ENCODE measurements at places on chromosomes 6 and 20.

DNA sequence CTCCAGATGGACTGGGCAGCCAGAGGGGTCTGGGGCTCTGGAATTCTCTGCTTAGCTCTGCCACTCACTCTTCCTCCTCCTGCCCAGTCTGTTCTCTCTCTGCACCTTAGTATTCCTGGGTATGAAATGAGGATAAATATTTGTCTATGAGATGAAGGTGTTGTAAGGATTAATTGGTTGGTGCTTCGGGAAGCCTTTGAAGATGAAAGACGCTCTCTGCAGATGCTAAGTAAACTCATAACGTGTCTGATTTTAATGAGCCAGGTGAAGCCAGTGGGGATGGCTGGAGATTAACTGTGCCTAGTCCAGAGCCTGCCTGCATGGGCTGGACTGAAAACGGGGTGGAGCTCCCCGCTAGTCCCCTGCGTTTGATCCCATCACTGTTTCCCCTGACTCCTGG, 23.1 kb upstream of the TCP11 start:
- no peak for DNase-seq

DNA sequence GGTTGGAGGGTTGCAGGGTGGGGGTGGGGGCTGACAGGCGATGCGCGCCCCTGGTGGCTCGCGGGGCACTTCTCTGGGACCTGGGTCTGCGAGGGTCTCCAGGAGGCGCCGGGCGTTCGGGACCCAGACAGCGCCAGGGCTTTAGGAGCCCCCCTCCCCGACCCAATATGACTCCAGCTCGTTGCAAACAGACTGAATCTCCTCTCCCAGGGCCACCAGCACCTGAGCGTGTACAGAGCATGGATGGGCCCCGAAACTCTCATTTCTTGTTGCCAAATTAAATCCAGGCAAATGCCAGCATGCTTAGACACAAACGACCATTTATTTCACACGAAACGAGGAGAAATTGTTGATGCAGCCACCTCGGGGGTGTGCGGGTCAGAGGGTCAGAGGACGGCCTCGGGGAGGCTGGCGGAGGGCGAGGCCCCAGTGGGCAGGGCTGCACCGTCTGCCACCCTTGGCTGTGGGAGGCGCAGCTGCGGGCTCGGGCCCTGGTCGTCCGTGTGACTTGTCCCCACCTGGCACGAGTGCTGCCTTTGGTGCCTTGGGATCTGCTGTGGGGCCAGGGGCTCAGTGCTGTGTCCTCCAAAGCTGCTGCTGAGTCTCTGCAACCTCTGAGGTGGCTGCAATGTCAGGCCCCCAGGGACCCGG, 20.9 kb upstream of the GATA5 start:
- peak; percentile 84 for DNase-seq

DNA sequence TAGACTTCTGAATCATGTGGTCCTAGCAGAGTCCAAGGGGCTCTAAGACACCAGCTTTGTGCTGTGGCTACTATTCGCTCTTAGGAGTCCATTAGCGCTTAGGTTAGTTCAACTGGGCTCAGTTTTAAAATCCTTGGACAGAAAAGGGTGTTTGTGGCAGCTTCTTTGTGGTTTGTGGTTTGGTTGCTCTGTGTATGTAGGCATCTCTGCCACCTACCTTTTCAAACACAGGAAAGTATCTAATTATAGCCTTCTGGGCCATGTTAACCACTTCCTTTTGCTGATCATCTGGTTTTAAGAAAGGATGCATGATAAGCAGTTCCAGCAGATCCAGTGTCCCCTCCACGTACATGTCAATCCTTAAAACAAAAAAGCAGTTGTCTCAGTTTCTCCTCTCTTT, 10.8 kb downstream of the GSTA4 start:
- no peak for DNase-seq

DNA sequence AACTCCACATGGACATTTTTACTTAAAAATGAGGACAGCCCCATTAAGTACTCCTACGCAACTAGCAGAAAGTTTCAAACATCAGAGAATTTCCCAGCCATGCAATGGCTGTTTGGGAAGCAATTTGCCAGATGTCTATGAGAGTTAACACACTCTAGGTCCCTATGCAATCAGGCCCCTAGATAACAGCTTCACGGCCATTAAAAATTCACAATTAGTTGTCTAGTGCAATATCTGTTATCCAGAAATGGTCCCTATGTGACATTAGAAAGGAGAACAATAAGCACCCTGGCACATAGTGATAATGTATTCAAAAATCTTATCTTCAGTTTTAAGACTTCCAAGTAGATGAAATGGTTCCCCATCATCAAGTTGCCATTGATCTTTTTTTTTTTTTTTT, 174.3 kb upstream of the NRSN1 start:
- DNase-seq, result no peak

- DNase-seq, result no peak
Observed at GRCh38 chr6:100665041-100665380, 200.3 kb upstream of the SIM1 start.

GRCh38 chr20:57481281-57481711, 43.6 kb downstream of the CTCFL start:
- no peak for DNase-seq

DNA sequence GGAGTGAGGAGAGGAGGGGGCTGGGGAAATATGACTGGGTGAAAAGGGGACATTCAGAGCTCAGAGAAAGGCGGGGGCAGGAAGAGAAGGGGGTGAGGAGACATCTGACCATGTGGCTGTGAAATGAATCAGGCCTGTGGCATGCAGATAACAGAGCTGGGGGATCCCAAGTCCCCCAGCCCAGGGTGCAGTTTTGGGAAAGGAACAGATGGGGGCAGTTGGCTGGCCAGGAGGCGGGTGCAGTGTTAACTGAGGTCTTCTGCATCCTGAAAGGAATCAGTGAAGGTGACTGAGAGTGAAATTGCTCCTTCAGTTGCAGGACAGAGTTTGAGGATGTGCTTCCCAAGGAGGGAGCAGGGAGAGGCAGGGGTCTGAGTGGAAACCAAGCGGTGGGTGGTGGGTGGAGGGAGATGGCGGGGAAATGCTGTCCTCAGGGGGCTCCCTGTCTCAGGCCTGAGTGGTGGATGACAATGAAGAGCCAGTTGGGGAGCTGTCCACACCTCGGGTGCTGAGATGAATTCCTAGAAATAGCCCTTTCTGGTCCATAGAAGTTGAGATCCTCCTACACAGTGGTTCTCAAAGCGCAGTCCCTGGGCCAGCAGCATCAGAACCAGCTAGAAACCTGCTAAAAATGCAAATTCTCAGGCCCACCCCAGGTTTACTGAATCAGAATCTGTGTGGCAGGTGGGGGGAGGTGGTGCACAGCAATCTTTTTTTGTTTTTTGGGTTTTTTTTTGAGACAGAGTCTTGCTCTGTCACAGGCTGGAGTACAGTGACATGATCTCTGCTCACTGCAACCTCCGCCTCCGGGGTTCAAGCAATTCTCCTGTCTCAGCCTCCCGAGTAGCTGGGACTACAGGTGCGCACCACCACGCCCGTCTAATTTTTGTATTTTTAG, 26.0 kb upstream of the CCDC167 start:
- DNase-seq, result no peak

DNA sequence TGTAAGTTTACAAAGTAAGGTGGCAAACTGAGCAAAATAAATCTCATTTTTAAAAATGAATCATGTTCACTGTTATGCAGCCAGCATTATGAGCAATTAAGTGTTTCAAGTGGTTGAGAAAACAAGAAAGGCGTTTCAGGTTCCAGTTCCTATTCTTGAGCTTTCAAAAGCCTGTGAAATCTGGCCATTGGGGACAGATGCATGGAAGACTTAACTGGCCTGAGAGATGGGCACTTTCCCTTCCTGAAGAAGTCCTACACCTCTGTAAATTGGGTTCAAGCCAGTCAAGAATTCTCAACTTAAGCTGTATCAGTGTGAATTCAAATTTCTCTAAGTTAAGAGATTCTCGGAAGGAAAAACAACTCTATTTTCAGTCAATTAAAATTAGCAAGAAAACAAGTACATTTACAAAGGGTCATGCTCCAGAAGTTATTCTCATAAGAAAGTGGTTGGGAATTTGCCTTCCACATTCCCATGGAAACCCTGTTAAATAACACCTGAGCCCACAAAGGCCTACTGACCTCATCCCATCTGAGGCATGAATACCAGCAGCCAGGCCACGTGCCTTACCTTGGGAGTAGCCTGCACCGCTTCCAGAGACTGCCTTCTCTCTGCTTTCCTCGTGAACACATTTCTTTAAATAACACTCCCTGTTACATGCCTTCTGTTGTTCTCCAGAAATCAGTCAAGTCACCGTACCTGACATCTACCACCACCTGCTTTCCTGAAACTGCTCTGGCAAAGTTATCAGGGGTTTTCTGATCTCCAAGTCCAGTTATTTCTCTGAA, 19.4 kb downstream of the MAP3K5 start:
- DNase-seq, result no peak

DNA sequence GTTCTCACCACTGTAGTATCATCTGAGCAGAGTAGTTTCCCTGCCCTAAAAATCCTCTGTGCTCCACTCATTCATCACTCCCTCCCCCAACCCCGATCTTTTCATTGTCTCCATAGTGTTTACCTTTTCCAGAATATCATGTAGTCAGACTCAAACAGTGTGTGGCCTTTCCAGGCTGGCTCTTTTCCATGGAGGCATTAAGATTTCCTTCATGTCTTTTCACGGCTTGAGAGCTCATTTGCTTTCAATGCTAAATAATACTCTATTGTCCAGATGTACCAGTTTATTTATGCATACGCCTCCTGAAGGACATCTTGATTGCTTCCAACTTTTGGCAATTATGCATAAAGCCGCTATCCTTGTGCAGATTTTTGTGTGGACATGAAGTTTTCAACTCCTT, 235.8 kb downstream of the PHACTR1 start:
- no peak for DNase-seq

DNA sequence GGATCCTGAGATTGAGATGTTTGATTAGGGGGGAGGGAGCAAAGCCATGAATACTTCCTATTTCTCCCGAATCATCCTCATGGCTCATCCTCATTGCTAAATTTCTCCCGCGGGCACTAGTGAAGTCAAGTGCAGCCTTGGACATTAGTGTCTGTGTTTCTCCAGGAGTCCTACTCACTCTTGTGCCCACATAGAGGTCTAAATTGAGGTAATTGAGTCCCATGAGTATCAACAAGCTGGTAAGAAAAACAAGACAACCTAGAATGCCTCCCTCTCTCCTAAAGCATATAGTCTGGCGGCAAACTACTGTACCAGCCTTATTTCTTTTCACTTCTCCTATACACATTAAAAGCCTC, 420 bp downstream of the CENPQ start:
- DNase-seq, result peak; percentile 10

- DNase-seq, result no peak
Observed at GRCh38 chr20:48308882-48309281, 518.9 kb downstream of the PREX1 start.

GRCh38 chr20:64049060-64049877, at the start of gene SOX18:
Gene SOX18, minus strand, starts transcription at chr20:64049639. Its CDS starts 123 bp downstream, at chr20:64049516.
- peak; percentile 65 for DNase-seq

DNA sequence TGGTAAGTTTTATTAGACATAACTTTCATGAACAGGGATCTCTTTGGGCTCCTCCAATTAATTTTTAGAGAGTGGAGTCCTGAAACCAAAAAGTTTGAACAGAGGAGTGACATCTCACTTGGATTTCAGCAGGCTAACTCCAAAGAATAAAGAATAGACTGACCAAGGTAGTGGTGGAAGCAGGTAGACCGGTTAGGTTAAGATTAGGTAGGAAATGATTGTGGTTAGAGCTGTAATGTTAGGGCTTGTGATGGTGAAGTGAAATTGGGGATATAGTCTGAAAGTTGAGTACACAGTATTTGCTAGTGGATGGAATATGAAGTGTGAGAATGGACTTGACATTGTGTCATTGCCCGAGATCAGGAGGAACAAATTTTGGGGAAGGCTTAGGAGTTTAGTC, 27.8 kb downstream of the QKI start:
- no peak for DNase-seq

GRCh38 chr20:31822421-31823330, 3.5 kb downstream of the MYLK2 start:
- peak; percentile 93 for DNase-seq

DNA sequence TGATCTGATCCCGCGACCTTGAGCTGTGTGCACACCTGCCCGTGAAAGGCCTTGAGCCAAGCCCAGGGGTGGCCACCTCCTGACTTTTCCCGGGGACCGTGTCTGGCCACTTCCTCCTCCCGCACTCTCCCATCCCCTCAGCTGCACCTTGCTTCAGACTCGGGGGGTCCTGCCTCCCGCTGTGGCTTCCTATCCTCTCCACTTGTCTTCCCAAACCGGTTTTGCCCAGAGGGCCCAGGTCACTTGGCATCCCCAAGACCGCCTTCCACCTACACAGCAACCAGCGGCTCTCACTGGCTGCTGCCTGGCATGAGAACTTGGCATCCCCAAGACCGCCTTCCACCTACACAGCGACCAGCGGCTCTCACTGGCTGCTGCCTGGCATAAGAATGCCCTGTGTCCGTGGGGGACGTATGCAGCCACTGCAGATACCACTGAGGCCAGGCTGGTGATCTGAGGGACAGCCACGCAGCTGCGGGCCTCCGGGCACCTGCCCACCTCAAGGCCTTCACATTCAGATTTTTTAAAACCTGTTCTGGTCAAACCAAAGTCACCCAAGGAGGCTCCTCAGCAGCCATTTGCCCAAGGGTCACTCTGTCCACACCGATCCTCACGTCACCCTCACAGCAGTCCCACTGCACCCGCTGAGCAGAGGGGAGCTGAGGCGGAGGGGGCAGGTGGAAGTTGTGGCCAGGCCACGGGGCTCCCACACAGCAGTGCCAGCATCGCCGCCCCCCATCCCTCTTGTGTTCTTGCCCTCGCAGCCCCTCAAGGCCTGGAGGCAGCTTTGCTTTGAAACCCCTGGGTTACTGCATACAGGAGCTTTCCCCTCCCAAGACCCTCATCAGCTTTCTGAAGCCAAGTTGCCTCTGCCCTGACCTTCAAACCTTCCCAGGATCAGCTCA, 245.5 kb downstream of the TAF4 start:
- no peak for DNase-seq

DNA sequence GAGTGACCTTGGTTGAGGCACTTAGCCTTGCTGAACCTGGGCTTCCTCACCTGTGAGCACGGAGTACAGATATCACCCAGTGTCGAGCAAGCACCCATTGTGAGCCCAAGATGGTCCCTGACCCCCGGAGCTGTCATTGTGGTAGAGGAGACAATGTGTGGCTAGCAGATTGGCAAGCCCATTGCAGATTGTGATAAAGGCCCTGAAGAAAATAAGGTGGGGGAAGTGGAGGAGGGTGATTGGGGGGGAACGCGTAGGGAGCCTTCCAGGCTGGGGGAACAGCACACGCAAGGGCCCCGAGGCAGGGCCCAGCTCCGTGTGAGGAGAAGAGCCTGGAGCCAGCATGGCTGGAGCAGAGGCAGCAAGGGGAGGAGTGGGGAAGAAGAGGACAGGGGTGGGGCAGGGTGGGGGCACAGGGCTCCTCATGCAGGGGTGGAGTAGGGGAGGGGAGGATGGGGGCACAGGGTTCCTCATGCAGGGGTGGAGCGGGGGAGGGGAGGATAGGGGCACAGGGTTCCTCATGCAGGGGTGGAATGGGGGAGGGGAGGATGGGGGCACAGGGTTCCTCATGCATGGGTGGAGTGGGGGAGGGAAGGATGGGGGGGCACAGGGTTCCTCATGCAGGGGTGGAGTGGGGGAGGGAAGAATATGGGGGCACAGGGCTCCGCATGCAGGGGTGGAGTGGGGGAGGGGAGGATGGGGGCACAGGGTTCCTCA, 7.0 kb downstream of the CEBPB start:
- no peak for DNase-seq

GRCh38 chr6:93416571-93417420, 2.6 kb downstream of the EPHA7 start:
- DNase-seq, result peak; percentile 16

All from HuH-7.5 (cell line).